Activated T-helper 9 cell treated with anti-CD3 and anti-CD28 coated beads, Interleukin-2, amount 50 U/mL, for 16 hours (primary cell): ENCODE measurements at places on chromosomes 7 and 10.

DNA sequence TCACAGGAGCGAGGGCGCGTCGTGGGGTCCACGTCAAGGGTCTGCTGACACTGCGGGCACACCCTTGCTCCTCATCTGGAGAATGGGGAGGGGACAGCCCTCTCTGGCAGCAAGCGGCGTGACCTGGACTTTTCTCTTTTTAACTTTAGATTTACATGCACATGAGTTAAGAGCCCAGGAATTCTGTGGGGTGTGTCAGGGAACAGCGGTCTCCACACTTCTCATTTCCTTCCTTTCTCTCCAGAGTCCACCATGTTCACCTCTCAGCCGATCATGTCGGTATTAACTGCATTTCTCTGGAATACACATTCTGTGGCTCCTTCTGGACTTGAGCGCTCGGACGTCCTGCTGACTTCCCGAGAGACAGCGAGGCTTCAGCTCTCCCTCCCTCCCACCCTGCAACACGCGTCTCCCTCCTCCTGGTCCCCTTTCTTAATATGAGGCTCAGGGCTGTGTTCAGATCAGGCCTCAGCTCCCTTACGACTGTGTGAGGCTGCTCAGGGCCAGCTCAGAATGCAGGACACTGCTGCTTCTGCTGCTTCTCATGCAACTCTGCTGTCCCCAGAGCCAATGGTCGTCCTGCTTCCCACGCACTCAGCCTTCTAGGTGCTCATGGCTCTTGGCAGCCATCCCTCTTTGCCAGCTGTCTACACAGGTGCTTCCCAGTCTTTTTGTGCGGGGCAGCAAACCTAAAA is 261.3 kb downstream of the ELFN1 start:
- no peak for DNase-seq

- DNase-seq: no peak
These were observed 217.5 kb downstream of the ADAM12 start for GRCh38 chr10:126170776-126171175.

GRCh38 chr10:3229815-3230214 is 57.2 kb upstream of the PITRM1 start:
- DNase-seq: no peak

- DNase-seq: no peak
These were observed 110.1 kb downstream of the PLCE1 start for GRCh38 chr10:94103801-94104221.

GRCh38 chr10:132145002-132145401 is 41.7 kb upstream of the DPYSL4 start:
- no peak for DNase-seq

DNA sequence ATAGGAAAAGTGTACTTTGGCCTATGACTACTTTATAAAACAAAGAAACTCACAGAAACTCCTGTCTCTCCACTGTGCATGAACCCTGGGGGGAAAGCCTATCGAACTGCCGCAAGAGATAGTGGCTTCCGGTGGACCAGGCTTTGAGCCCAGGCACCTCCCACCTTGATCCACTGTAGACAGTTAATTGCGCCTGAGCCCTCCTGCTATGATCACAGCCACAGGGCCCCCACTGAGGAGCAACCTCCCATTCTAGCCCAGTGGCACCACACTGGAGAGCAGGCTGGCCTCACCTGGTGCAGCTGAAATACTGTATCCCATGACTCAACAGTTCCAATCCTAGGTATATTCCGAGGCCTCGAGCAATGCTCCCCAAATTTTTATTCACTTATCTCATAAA is 98.8 kb downstream of the COBL start:
- no peak for DNase-seq

DNA sequence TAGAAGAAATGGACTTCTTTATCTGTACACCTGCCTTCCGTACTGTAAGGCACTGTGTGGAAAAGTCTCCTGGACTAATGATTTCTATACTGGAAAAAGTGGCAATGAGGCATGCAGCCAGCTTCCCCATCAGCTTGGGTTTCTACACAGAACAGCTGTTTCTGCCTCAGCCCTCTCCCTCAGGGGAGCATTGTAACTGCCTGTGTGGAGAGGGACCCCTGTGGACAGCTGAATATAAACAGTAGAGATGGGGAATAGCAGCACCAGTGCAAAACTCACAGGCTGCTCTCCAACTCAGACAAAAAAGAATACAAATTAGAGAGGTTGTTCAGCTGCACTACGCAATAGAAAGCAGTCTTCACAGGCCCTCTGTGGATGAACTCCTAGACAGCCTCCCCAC is 451.3 kb upstream of the MBL2 start:
- no peak for DNase-seq

DNA sequence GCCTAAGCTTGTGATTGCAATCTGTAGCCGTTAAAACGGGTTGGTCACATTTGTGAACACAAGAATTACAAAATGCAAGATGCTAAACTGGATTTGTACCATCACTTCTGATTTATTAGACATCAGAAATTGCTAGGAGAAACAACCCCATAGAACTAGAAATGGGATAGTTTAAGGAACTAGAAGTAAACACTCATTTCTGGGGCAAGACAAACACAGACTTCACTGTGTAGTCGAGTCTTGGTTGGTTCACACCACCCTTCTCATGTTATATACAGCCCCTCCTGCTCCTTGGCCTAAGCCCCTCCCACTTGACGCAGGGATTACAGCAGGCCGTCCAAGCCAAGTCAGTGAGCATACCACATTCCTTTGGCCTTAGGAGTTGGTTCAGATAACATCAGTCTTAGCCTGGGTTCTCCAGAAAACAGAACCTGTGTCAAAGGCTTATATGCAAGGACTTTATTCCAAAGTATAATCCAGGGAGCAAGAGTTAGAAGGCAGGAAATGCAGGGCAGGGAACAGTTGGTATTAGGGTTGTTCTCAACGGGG is 2.0 kb upstream of the NRAP start:
- DNase-seq: no peak
